ENCODE measurements at places on chromosomes 7 and 10.
A peak's percentile ranks its signal among the peaks of the same experiment; 100 is the strongest.

GRCh38 chr7:25495342-25496250 is 267.3 kb upstream of the NPVF start:
- no peak for DNase-seq

DNA sequence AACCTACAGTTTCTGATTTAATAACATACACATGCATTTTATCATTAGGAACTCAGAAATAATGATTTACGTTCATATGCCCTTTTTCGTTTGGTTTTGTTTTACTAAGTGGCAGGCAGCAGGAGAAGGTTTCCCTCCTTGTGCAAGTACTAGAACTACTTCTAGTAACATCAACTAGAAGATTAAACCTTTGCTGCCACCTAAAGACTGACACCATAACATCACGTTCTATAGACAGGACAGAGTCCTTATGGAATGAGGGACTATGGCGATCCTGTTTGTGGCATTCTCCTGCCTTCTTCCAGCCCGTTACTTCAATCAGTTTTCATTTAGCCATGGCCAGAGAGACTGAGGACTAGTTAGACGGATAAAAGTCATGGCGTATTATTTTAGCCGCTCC is 53.2 kb downstream of the GAD2 start:
- DNase-seq: peak; percentile 3

- peak; percentile 5 for DNase-seq
Observed at GRCh38 chr10:6014241-6014761, 37.0 kb upstream of the IL15RA start.

DNA sequence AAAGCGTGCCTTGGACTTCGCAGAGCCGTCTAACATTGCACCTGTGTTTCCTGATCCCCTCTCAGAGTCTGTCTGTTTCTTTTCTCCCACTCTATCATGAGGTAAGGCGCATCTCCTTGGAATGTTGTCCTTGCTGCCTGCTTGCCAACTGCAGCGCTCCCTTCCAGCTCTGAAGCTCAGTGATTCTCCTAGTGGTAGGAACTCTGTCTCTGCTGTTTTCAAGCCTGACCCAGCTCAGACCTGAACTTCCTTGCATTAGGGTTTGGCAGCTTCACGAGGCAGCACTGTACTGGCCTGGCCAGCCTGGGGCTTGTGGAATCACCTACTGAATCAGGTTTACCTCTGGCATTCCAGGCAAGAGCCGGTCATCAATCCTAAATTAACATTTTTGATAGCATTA is 123.9 kb downstream of the CREB5 start:
- DNase-seq: no peak

GRCh38 chr7:108660465-108660864 is 90.8 kb downstream of the DNAJB9 start:
- no peak for DNase-seq

GRCh38 chr7:152762056-152762455 is 2.5 kb downstream of the ACTR3B start:
- DNase-seq: no peak

Data from astrocyte of the cerebellum (primary cell).